ENCODE measurements at places on chromosomes 11 and 22.

DNA sequence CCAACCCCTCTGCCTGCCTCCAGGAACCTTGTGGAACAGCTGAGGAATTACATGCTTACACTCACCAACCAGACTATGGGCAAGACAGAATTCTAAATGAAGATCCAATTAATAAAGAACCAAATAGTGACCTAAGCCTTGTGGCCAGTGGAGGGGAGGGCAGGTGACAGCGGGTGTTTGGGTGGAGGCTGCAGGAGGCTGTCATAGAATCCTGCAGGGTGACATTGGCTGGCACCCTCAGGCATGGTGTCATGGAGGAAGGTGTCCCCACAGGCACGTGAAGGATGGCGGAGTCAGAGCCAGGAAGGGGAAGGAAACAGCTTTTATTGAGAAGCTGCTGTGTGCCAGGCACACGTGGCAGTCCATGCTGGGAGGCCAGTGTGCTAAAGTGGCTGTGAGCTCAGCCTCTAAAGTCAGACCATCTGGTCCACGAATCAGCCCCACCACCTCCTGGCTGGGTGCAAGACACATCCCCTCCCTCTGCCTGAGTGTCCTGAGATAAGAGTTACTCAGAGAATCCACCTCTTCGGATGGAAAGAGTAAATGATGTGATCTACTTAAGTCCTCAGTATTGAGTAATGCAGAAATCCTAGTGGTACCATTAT lies 8.7 kb downstream of the MYO18B start:
- DNase-seq, result no peak

DNA sequence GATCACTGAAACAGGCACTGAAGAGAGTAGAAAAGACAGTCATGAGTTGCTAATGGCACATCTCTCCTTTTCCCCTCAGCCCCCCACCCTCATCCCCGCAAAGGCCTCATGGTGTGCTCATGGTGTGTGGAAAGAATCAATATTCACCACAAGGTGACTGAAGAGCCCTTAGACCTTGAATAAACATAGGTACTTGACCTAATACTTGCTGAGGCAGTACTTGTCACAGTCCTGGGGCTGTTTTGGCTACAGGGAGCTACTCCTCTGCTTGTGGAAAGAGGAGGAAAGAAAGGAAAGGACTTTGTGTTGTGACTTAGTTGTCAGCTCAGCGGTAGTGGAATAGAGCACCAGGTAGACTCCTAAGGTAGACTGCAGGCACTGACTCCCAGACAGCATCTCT lies 537.8 kb upstream of the CCDC179 start:
- DNase-seq, result no peak

DNA sequence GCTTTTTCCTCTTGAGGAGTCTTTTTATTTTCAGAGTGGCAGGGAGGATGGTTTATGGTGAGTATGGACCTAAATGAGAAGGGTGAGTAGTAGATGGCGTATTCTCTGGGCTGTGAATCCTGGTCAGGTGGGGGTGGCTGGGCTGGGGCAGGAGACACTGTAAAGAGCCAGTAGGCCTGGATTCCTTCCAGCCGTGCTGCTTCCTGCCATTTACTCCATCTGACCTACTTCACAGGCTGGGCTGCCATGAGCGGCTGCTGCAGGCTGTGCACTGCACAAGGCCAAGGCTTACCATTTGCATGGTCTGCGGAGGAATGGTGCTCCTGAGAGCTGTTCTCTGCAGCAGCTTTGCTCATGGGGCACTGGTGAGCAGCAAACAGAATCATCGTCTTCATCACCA lies 297.6 kb downstream of the KIRREL3 start:
- no peak for DNase-seq

DNA sequence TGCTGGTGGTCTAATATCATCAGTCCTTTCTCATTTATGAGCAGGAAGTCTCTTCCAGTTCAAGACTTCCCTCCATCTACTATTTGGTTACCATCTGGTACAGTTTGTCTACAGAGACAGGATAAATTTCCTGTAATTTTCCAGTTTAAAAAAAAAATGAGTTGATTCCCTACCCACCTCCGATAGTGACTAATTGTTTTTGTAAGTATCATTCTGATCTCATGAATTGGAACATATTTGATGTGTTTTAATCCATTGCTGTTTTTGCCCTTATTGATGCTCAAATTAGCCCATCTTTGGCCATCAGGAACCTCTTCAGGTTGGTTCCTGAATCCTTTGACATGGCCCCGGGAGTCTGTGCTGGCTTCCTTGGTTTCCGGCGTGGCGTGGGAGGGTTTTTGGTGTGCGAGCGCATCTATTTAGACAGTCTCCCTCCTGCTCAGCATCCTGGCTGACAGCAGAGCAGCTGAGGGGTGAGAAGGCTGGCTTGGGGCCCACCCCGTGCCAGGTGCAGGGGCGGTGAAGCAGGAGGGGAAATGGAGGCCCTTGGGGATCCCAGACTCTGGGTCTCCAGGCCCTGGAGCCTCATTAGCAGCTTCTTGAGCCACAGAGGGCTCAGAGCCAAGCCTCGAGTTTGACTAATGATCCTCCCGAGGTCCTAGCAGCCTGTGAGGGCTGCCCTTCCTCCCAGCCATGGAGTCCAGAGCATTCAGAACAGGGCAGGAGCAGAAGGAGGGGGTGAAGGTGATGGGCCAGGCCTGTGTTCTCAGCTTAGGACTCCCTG lies 6.8 kb downstream of the OMP start:
- DNase-seq, result no peak

DNA sequence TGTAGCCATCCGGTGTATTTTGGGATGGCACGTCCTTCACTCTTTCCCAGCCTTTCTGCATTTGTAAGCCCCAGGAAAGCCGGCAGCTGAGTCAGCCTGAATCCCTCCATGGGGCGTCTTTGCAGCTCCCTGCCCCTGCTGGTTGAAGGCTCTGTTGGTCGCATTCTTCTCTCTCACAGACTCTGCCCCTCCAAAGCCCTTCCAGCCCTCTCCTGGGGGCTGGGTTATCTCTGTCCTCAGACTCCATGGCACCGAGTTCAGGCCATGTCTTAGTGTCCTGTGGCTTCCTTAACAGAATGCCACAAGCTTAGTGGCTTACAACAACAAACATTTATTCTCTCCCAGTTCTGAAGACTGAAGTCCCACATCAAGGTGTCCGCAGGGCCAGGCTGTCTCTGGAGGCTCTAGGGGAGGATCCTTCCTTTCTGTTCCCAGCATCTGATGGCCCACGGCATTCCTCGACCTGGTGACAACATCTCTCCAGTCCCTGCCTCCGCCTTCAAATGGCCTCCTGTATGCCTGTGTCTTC lies 62.2 kb downstream of the BCR start:
- DNase-seq, result no peak

Data from 8988T (cell line).